ENCODE measurements at places on chromosomes 2 and 18. TPM values are rescaled to one million over a fixed set of nuclear protein-coding genes. Genes with fewer than 3 reads are reported as not detected.

The RPRD1A gene
- 41.9 TPM for total RNA-seq

GRCh38 chr2:40435426-40436092, 16.3 kb downstream of the SLC8A1 start:
- no peaks in the 10 kb centered on the region for H3K27me3 ChIP-seq
- H3K27ac ChIP-seq: no peak overlapping the region
- no peaks in the 10 kb centered on the region for H3K4me1 ChIP-seq
- DNase-seq: no peak
- no peaks in the 10 kb centered on the region for H3K36me3 ChIP-seq

GRCh38 chr18:50662775-50663383, 103.0 kb downstream of the MAPK4 start:
- no peak overlapping the region for H3K27ac ChIP-seq
- DNase-seq: peak; percentile 7
- no peaks in the 10 kb centered on the region for H3K36me3 ChIP-seq
- no peaks in the 10 kb centered on the region for H3K27me3 ChIP-seq
- H3K4me3 ChIP-seq: no peak overlapping the region

The BCL11A gene
- total RNA-seq: 79.0 TPM

- H3K36me3 ChIP-seq: no peaks in the 10 kb centered on the region
- H3K4me1 ChIP-seq: no peaks in the 10 kb centered on the region
- no peaks in the 10 kb centered on the region for H3K27me3 ChIP-seq
- DNase-seq: no peak
- H3K4me3 ChIP-seq: no peak overlapping the region
These were observed 23.2 kb downstream of the RND3 start for GRCh38 chr2:150464270-150464669.

- DNase-seq: no peak
- no peaks in the 10 kb centered on the region for H3K4me1 ChIP-seq
- no peaks in the 10 kb centered on the region for H3K27me3 ChIP-seq
- peak overlapping the region; percentile 59 for H3K4me3 ChIP-seq
- no peaks in the 10 kb centered on the region for H3K36me3 ChIP-seq
These were observed 15.9 kb downstream of the FBXO41 start for GRCh38 chr2:73268366-73268829.

DNA sequence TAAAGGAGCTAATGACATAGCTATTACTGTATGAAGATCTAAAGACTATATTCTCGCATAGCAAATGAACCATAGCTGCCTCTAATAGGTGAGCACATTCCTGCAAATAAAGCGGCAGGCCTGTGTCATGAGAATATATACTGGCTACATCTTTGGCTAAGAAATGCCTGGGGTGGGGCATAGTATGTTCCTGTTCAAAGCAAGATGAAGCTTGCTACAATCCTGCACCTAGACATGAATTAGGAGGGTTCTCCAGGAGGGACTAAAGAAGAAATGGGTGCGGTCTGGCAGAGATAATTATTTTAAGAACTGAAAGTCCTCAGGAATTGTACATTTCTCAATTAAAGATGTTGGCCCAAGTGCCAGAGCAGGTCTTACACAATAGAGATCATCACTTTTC, 46.8 kb upstream of the PLA2R1 start:
- no peaks in the 10 kb centered on the region for H3K4me1 ChIP-seq
- peaks cover 8% of the 10 kb centered on the region for H3K36me3 ChIP-seq
- no peak for DNase-seq
- H3K27me3 ChIP-seq: no peaks in the 10 kb centered on the region
- no peak overlapping the region for H3K4me3 ChIP-seq

The NOP58 gene
- 93.3 TPM for total RNA-seq

The THUMPD2 gene
- 16.1 TPM for total RNA-seq

The LHCGR gene
- not detected for total RNA-seq

GRCh38 chr2:229519655-229520430, 194.5 kb downstream of the DNER start:
- H3K36me3 ChIP-seq: no peaks in the 10 kb centered on the region
- no peak for DNase-seq
- no peaks in the 10 kb centered on the region for H3K27me3 ChIP-seq
- H3K4me1 ChIP-seq: no peaks in the 10 kb centered on the region

The KCNK3 gene
- 0.76 TPM for total RNA-seq

- H3K4me3 ChIP-seq: peak within 1 kb of the TSS; percentile 50
- no peak for DNase-seq
- peaks cover 15% of the 10 kb centered on the region for H3K27me3 ChIP-seq
- H3K4me1 ChIP-seq: no peaks in the 10 kb centered on the region
- peak within 1 kb of the TSS; percentile 35 for H3K27ac ChIP-seq
These were observed at the start of gene CDH2 for GRCh38 chr18:28176948-28177827. TSS of gene CDH2 (minus strand) at chr18:28177130. CDS start at chr18:28177022, 108 bp downstream.

The MARCHF4 gene
- total RNA-seq: not detected

- H3K4me3 ChIP-seq: no peak overlapping the region
- no peaks in the 10 kb centered on the region for H3K4me1 ChIP-seq
- no peaks in the 10 kb centered on the region for H3K27me3 ChIP-seq
- no peak for DNase-seq
- H3K27ac ChIP-seq: no peak overlapping the region
These were observed 135.3 kb downstream of the C1D start for GRCh38 chr2:67927501-67927900.

All from Peyer's patch (tissue), 4 donors.